ENCODE measurements at places on chromosomes 2 and 18.

GRCh38 chr18:73879766-73880165 lies 267.9 kb downstream of the FBXO15 start:
- no peak for DNase-seq

DNA sequence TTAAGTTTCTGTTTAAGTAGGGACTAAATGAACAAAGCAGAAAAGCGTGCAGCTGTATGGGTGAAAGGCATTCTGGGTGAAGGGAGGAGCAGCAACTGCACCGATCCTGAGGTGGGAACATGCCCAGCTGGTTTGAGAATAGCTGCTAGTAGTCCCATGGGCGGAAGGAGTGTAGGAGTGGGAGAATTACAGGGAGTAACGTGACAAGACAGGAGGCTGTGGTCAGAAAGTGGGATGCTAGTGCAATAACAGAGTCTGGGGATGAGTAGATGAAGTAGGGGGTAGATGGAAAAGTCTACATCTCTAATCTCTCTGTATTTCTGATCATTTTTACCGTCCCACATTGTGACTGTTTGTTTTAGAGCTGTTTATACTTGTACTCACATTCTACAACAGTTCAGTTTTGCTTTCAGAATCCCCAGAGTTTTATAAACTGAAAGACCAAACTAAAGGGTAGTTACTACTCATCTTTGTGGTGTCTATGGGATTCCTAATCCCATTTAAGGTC lies 118.9 kb downstream of the LCLAT1 start:
- no peak for DNase-seq

DNA sequence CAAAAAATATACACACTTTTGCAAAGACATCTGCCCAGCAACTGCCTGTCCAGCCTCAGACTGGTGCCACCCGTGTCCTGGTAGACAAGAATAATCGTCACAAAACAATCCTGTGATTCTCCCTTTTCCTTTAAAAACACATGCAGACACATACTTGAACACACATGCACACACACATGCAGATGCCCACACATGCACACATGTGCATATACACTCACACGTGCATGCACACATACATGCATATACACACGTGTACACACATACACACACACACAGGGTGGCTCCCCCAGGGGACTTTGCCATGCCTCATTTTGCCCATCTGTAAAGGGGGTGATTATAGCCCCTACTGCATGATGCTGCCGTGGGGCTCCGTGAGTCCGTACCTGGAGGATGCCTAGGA lies 24.9 kb upstream of the ALPP start:
- DNase-seq, result no peak

GRCh38 chr2:40343902-40344301 lies 108.0 kb downstream of the SLC8A1 start:
- DNase-seq, result no peak

DNA sequence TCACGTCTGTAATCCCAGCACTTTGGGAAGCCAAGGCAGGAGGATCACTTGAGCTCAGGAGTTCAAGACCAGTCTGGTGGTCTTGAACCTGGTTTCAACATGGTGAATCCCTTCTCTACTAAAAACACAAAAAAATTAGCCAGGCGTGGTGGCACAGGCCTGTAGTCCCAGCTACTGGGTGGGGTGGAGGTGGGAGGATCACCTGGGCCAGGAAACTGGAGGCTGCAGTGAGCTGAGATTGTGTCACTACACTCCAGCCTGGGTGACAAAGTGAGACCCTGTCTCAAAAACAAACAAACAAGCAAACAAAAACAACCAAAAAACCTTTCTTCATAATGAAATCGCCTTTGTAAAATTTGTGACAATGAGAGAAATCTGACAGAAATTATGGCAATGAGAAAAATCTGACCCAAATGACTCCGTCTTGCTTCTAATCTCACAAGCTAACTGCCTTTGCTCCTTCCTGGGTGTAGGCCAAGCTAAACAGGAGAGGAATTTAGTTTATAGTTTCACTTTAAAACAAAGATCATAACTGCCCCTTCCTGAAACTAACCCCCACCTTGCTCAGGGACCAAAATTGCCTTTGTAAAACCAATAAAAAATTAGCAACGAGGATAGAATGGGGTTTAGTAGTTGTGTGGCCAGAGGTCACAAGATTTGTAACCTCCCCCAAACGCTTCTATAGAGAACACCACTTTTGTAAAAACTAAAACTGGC lies 60.7 kb upstream of the KIF5C start:
- no peak for DNase-seq

GRCh38 chr18:38868757-38869156 lies 1303.2 kb upstream of the CELF4 start:
- no peak for DNase-seq

GRCh38 chr18:70135604-70136003 lies 69.9 kb downstream of the RTTN start:
- DNase-seq, result no peak

DNA sequence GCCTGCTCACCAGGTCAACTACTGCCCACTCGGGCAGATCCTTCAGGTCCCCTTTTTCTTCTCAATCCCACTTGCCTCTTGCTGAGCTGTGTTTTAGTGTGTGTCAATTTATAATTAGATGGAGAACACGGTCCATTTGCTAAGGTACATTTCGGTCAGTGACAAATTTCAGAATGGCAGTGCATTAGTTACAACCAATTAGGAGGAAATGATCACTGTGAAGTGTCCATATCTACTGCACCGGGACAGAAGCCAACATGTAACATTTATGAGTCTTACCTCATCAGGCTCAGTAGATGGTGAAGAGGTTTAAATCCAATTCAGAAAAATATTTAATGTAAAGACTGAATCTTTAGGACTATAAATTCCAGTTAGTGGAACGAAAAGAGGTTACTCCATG lies 47.7 kb downstream of the CMPK2 start:
- DNase-seq, result no peak

- no peak for DNase-seq
Measured at GRCh38 chr2:113962692-113963480, 73.0 kb downstream of the ACTR3 start.

DNA sequence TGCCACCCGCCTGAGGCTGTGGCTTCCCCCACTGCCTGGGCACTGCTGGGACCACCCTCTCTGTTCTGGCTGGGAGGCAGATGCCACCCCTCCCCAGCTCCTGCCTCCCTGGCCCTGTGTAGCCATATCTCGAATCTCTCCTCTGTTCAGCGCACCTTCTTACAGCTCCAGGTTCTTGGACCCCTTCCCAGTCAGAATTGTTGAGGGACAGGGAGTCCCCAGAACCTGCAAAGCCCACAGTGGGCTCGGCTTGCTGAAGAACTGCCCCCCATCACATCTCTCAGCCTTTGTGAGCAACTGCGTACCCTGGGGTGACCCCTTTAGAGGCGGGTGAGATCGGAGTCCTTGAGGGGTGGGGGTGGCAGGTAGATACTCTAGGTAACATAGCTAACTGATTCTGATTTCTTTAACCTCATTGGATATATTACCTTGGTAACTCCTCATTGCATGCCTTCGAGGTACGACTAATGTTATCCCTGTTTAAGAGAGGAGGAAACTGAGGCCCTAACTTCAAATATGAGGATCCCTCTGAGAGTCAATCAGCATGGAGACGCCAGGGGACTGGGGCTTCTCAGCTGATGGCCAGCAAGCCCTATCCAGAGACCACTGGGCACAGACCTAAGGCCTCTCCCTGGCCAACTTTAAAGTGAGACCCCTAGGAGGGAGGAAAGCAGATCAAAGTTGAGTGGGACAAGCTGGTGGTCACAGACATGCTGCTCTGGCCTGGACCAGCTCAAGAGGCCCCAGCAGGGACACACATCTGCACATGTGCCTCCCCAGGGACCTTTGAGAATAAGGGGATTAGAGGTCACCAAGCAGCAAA lies 101.3 kb downstream of the CAPN13 start:
- DNase-seq, result no peak

DNA sequence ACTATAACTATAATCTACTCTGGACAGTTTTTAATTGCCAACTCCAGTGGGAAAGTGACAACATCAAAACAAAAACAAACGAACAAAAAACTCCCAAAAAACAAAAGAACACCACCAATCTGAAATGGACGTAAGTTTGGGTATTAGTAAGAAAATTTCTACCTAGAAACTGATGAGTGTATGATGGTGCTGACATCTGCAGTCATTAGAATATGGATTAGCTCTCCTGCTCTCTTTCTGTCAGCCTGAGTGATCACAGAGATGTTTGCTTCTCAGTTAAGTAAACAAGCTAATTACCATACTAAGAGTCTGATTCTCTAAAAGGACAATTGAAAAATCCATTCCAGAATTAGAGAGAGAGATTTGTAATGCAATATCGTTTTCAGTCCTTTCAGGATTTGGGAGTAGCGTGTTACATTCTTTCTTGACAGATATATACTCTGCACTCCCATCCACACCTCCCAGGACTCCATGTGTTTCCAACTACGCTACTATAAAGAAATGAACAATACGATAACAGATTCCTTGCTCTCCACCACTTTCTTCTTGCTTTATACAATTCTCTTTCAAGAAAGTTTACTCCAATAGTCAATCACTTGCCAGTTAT lies 1347.4 kb upstream of the PIK3C3 start:
- no peak for DNase-seq

GRCh38 chr2:233546774-233547173 lies 19.8 kb downstream of the USP40 start:
- no peak for DNase-seq

GRCh38 chr2:148554459-148555247 lies 89.9 kb upstream of the EPC2 start:
- DNase-seq, result no peak

GRCh38 chr18:57621246-57621604 lies 411 bp downstream of the NARS1 start:
- DNase-seq, result no peak

DNA sequence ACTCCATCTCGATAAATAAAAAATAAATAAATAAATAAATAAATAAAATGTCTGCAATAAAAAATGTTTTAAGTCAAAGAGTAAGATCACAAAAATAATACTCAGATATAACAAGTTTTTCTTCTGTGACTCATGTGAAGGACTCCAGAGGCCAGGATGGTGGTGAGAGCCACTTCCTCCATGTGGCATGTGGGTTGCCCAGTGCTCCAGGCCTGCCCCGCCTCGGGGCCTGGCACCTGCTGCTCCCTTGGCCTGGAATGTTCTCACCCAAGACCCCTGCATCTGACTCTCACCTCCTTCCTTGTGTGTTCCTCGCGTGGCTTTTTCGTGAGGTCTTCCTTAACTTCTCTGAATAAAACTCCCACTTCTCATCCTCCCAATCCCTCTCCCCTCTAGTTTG lies 77.4 kb upstream of the LDLRAD4 start:
- DNase-seq, result no peak

- no peak for DNase-seq
Measured at GRCh38 chr18:79368681-79369080, 27.0 kb upstream of the NFATC1 start.

DNA sequence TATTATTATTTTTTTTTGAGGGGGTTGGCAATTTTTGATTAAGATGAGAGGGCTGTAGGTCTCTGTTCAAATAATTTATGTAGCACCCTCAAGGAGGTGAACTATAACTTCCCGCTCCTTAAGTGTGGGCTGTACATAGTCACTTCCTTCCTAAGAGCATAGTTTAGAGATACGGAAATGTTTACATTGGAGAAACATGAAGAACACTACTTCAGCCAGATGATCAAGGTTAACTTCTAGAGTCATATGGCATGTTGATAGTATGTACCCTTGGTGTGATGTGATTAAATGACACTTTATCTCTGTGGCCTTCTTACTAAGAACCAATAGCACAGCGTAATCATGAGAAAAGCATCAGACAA lies 93.7 kb downstream of the MIB1 start:
- no peak for DNase-seq

- DNase-seq, result no peak
Measured at GRCh38 chr2:11430729-11431128, 35.2 kb downstream of the E2F6 start.

- no peak for DNase-seq
Measured at GRCh38 chr2:160484859-160485520, 8.6 kb downstream of the RBMS1 start.

DNA sequence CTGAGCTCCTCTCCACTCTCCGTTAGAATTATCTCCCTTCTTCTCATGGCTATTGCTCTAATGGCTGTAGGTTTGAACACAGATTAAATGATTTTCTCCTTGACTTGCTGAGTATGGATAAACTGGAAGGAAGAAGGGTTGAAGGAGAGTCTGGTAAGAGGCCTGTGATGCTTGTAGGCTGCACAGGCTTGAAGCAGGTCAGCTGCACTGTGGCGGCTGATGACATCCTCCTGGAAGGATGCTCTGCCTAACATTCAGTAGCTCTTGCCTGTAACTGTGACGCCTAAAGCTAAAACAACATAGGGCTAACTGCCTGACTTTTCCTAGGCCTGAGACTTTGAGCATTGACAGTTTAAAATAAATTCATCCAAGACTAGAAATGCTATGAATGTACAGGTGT lies 166.3 kb downstream of the MREG start:
- DNase-seq, result no peak

GRCh38 chr2:167783261-167784083 lies 463.9 kb downstream of the STK39 start:
- no peak for DNase-seq

DNA sequence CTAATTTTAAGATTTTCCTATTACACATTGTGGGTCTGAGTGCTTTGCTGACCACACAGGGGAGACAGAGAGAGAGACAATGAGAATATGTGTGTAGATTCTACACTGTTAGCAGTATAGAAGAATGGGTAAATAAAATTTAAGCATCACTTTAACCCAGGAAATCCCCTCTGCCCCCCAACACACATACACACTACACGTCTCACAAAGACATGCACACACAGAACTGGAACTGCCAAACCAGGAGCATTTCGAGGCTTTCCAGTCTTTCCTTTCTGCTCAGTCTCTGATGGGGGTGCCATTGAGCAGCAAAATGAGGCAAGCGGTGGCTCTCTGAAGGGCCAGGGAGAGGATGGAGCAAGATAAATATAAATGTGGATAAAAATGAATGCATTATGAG lies 2.5 kb downstream of the MERTK start:
- DNase-seq, result no peak

DNA sequence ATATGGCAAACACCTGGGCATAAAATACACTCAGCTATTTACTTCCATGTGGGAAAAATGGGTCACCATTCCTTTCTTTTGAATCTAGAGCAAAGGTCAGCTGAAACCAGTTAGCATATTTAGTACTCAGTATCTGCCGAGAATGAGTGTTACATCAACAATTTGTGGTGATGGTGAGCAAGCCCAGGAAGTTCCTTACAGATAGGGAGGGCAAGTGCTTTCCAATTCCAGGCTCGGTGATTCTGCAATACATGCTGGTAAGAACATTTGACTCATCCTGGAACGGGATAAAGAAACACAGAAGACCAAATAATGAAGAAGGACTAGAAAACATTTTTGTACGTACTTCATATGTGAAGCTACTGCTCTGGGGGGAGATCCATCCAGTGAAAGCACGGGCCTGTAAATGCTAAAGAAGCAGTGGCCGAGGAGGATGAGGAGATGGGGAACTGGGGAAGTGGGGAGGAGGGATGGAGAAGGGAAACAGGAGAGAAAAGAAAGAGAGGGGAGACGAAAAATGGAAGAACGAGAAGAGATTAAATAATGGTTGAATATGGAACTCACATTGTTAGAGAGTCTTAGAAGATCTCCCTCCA lies 251.9 kb downstream of the TTC32 start:
- no peak for DNase-seq
